ENCODE measurements at places on chromosomes 2 and 18. TPM values are rescaled to one million over a fixed set of nuclear protein-coding genes. Genes with fewer than 3 reads are reported as not detected.

CHRND gene
- not detected for total RNA-seq

TMEM131 gene
- total RNA-seq = 39.8 TPM

DNAJC5G gene
- not detected for total RNA-seq

CBLN2 gene
- total RNA-seq = 0.27 TPM

TUBB8B gene
- total RNA-seq = not detected

CCL20 gene
- not detected for total RNA-seq

RBM43 gene
- total RNA-seq = 6.8 TPM

Data from thoracic aorta endothelial cell (primary cell).